Aorta (tissue), 5 donors: ENCODE measurements at places on chromosomes 6 and 20.

DNA sequence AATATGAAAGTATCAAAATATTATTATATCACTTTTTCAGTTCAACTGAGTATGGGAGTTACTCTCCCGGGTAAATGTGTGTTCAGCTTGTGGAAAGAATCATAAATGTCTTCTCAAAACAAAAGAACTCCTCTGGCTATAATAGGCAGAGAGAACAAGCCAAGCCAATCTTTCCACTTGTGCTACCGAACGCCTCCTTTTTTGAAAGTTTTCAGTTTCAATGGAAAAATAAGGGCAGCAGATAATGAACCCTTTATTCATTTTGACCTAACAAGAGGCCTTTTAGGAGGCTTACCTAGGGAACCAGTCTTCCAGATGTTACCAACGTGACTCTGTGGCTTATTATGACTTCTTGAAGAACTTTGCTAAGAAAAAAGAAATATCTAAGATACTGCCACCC, 67.5 kb downstream of the PDE7B start:
- no peak for DNase-seq

DNA sequence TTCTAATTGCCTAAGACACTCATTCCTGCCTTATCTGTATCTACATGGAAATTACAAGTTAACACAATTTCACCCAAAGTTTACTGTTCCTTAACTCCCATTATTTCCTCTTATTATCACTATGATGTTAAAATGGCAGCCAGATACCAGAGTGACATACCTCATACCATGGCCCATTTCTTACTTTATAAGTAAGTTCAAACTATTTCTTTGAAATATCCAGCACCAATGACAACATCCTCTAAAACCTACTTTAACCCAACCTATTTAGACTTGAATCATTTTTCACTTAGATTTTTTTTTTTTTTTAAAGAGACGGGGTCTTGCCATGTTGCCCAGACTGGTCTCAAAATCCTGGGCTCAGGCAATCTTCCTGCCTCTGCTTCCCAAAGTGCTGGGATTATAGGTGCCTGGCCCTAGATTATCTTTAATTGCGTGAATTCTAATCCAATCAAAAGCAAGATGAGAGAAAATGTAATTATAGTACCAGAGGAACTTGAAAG, 10.0 kb downstream of the REV3L start:
- no peak for DNase-seq

GRCh38 chr6:50959081-50959641, 140.5 kb downstream of the TFAP2B start:
- no peak for DNase-seq

- no peak for DNase-seq
These were observed 38.5 kb downstream of the RBM38 start for GRCh38 chr20:57429580-57430200.

GRCh38 chr6:43455531-43456428, at the start of gene DLK2:
Gene DLK2 (minus strand): TSS chr6:43455548. CDS start chr6:43454825, 723 bp downstream.
- peak; percentile 68 for DNase-seq

- no peak for DNase-seq
These were observed 80.5 kb downstream of the TNFRSF21 start for GRCh38 chr6:47229255-47229654.

DNA sequence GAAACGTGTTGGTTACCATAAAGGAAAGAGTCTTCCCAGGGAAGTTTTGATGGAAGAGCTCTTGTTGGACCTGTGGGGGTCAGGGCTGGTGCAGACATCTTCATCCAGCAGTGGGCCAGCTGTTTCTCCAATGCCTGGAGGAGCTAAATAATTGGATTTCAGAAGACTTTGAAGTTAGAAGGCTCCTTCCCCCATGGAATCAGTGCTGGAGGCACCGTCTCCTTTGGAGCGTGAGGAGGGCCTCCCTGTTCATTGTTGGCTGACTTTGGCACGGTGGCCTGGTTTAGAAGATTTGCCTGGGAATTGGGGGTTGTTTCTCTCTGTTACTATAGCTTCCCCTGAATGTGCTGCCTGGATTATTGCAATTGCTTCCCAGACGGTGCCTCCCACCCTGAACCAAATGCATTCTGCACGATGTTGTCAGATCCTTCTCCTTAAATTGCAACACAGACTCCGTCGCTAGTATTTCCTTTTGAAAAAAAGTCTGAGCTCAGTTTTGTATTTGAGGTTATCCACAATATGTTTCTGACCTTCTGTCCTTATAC, 27.7 kb upstream of the KCNG1 start:
- DNase-seq, result no peak

DNA sequence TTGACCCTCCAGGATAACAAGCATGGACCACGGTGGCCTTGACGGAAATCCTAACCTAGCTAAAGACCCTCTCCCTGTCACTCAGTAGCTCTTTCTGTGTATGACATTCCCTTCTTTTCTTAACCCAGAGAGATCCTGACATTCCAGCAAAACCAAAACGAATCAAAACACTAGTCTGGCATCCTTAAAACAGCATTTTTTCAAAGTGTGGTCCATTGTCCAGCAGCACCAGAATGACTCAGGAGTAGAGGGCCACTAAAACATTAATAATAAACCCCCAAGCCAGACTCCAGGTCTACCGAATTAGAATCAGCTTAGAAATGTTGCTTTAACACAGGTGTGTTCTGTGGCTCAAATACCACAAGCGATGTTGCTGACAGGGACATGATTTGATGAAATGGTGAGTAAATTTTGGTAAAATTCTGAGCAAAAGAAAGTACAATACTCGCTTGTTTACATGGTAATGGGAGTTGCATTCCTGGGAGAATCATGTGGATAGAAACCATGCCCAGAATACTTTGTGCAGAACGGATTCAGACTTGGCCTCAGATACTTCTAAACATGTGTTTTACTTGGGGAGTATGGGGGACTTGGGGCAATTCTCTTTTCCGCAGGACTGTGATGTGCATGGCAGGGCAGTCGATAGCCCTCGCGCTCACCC, 174.2 kb upstream of the KCNG1 start:
- DNase-seq, result no peak

DNA sequence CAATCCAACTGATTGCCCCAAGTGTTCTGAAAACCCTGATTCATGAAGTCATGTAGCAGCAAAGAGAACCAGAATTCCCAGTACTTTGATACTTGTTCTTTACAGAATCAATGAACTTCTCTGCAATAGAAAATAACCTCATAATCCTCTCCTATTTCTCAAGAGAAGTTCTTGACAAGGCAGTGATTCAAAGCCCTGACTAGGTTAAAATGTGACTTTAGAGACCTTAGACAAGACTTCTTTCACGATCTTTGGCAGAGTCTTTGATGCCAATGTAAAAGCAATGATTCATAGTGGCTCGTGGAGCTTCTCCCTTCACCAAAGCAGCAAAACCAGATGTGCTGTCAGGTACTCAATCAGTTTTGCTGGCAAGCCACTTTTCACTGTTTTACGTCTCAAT, 95.2 kb downstream of the CDK19 start:
- DNase-seq, result no peak

GRCh38 chr20:34559311-34560140, 1.0 kb downstream of the MAP1LC3A start:
- no peak for DNase-seq

DNA sequence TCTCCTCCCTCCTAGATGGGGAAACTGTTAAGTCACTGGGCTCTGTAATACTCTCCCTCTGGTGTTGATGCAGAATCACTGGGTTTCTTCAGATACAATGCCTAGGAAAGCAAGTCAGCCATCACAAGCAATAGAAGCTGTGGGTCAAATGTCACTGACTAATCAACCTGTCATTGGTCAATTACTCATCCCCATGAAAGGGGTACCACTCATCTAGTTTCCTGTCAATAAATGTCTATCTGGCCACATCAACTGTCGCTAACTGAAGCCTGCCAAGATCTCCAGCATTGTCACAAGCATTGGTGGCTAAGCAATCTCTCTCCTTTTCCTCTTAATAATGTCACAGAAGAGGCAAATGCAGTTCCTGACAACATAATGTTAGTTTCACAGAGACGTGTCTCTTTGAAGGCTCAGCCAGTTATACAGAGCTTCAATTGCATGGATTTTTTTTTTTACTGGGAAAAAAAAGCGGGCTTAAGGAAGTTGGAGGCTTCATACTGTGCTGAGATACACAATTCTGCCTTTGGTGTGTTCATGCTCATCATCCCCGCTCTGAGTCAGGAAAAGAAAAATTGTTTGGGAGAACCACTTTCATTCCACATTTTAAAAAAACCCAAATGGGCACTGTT, 355.9 kb downstream of the BTBD9 start:
- DNase-seq, result no peak

GRCh38 chr6:88839280-88839679, 124.1 kb downstream of the RNGTT start:
- DNase-seq, result no peak

- DNase-seq, result peak; percentile 21
These were observed 136.5 kb downstream of the SMOC2 start for GRCh38 chr6:168577496-168577895.

DNA sequence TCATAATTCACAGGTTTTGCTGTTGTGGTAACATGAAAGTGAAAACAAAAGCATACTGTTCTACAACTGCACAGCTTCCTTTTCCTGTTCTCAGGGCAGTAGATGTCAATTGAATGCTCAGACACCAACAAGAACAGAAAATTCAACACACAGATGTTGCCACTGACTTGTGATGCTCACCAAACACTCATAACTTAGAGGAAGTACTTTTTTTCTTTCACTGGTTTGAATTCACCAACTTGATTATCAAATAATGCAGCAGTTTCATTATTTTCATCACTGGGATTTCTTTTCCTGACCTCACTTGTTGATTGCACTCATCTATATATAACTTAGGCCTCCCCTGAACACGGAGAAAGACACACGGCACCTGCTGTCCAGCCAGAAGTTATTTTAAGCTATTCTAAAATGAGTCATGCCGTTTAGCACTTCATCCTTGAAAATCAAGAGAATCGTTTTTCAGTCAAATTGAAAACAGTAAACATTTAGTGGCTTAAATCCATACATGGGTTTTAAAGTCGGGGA, 949 bp downstream of the TXLNB start:
- no peak for DNase-seq

GRCh38 chr20:2822073-2822472, 5.9 kb downstream of the TMEM239 start:
- DNase-seq, result no peak

- no peak for DNase-seq
These were observed 18.0 kb downstream of the SCAF8 start for GRCh38 chr6:154751011-154751800.

GRCh38 chr6:144123836-144124235, 26.5 kb upstream of the STX11 start:
- DNase-seq, result no peak

DNA sequence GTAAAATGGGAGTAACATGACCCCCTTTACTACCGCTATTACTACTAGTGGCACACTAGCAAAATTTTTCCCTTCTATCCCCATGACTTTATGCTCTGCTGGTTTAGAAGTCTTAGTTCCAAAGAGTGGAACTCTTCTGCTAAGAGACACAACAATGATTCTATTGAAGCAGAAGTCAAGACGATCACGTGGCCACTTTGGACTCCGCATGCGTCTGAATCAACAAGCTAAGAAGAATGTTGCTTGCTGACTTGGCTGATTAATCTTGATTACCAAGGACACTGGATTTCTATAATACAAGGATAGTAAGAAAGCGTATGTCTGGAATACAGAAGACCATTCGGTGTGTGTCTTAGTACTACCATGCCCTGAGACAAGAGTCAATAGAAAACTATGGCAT, 244.7 kb upstream of the BTBD3 start:
- DNase-seq, result no peak

DNA sequence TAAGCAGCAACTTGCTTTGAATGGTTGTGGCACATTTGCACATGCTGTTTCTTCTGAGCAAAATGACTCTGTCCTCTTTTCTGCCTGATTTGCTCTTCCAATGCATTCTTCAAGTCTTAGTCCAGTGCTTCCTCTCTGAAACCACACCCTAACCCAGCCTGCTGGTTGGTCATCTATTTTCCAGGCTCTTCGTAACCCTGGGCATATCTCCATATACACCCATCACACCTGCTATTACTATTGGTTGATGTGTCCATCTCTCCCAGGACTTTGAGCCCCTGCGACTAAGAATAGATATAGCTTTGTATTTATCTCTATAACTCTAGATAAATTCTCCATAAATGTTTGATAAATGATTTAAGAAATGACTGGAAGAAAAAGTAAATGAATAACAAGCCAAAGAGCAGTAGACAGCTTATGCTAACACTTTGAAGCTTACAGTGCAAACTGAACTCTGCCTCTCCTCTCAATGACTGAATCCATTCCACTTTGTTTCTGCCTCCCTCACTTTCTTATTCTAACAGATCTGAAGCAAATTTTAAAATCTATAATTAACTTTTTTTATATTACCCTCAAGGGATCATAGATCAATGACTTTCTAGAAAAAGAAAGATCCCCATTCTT, 59.7 kb upstream of the NT5E start:
- DNase-seq, result no peak

GRCh38 chr6:44064089-44064947, 62.9 kb downstream of the MRPL14 start:
- DNase-seq, result peak; percentile 91

DNA sequence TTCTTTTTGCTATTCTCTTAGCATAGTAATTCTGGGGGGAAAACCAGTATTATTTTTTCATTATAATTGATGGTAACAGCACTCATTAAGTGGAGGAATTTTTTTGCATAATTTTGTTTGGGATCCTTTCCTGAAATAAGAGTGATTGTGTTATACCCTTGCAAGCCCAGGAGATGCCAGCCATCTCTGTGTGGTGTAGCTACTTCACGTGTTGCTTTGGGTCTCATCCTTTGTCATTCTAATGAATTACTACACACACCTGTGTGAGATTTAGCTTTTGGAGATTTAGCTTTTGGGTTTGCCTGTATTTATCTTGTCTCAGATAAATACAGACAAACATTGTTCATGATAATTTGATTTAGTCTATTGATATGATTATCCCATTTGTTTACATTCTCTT, 76.5 kb downstream of the SH3BGRL2 start:
- no peak for DNase-seq

- no peak for DNase-seq
These were observed 11.2 kb upstream of the CLDN20 start for GRCh38 chr6:155252581-155252980.

GRCh38 chr6:169231790-169232506, 21.7 kb downstream of the THBS2 start:
- DNase-seq, result no peak

GRCh38 chr6:54737247-54737646, 109.3 kb upstream of the FAM83B start:
- DNase-seq, result no peak

GRCh38 chr20:4406627-4407026, 315.1 kb upstream of the PRND start:
- DNase-seq, result no peak

- DNase-seq, result peak; percentile 88
These were observed 93.1 kb downstream of the NCR2 start for GRCh38 chr6:41428336-41428995.

DNA sequence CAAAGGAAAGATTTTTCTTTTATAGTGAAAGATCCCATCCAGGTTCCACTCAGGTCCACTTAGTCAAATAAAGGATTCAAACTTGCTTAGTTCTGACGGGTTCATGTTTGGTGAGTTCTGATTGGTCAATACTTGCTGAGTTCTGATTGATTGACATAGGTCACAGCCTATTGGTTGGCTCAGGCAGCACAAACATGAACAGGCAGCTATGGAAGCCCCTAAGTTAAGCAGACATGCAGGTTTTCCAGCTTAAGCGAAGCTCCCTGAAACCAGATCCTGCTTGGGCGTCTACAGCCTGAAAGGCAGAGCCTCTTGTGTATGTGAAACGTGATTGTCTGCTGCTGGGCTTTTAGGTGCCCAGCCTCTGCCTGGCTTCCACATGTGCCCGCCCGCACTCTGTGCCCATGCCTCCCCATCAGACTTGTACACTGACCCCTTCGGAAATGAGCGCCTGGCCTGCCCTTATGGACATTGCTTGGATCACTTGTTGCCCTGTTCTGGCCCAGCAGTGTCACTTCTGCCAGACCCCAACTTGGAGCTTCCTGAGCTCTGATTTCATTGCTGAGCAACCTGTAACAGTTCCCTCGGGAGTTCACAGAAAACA, 45.4 kb upstream of the ECI2 start:
- no peak for DNase-seq
